ENCODE measurements at places on chromosomes 1 and 21. TPM values are rescaled to one million over a fixed set of nuclear protein-coding genes. Genes with fewer than 3 reads are reported as not detected.

Gene OR2M4
- total RNA-seq = not detected

Gene LORICRIN
- total RNA-seq = not detected

Gene ATPAF1
- total RNA-seq = 35.8 TPM

Gene DIO1
- not detected for total RNA-seq

GRCh38 chr1:2644591-2645101 is 11.8 kb upstream of the MMEL1 start:
- no peak overlapping the region for H3K4me3 ChIP-seq
- no peak for DNase-seq
- H3K36me3 ChIP-seq = peaks cover 13% of the 10 kb centered on the region
- H3K27me3 ChIP-seq = peaks cover 1% of the 10 kb centered on the region
- no peaks in the 10 kb centered on the region for H3K4me1 ChIP-seq

DNA sequence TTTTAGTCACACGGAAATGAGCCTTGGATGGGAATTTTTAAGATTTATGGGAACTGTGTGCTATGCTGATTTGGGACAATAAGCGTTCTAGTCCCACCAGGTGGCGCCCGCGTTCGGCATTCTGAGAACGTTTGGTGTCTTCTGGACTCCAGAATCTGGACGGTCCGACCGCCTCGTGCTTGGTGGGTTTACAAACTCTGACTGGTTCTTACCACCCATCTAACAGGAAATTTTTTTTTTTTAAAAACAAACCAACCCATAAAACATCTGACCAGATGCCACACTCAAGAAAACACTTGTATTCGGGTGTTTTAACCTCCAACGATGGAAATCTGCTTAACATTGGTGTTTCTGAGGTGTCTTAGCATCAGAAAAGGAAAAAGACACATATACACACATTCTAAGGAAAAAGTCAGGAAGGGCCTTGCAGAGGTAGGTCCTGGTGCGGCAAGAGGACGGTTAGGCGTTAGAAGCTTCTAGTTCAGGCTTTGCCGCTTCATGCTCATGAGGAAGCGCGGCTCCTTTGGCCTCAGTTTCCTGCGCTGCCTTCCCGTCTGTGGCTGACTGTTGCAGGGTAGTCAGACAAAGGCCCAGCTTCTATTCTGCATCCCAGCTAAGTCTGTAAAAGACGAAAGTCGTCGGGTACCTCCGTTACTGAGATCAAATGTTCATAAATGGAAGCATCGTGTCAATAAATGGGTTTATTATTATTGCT is 814 bp upstream of the DYRK3 start:
- H3K27me3 ChIP-seq = 0 out of 2 replicates have a peak, but pooled peaks cover 3% of the 10 kb centered on the region
- peaks cover 66% of the 10 kb centered on the region for H3K4me1 ChIP-seq
- H3K36me3 ChIP-seq = 0 out of 2 replicates have a peak, but pooled peaks cover 5% of the 10 kb centered on the region
- peak overlapping the region; percentile 99 for H3K4me3 ChIP-seq
- peak; percentile 87 for DNase-seq

DNA sequence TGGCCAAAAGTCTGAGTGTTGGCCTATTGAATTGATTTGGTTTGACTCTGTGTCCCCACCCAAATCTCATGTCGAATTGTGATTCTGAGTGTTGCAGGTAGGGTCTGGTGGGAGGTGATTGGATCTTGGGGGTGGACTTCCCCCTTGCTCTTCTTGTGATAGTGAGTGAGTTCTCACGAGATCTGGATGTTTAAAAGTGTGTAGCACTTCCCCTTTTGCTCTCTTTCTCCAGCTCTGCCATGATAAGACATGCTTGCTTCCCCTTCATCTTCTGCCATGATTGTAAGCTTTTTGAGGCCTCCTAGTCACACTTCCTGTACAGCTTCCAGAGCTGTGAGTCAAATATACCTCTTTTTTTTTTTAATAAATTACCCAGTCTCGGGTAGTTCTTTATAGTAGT is 297.1 kb upstream of the ZRANB2 start:
- DNase-seq = no peak
- H3K36me3 ChIP-seq = no peaks in the 10 kb centered on the region
- H3K27ac ChIP-seq = no peak overlapping the region
- no peak overlapping the region for H3K4me3 ChIP-seq
- H3K4me1 ChIP-seq = 0 out of 2 replicates have a peak, but pooled peaks cover 5% of the 10 kb centered on the region
